Transverse colon (tissue), 4 donors: ENCODE measurements at places on chromosomes 6 and 20. TPM values are rescaled to one million over a fixed set of nuclear protein-coding genes. Genes with fewer than 3 reads are reported as not detected.

Gene EPHA7
- total RNA-seq, result 22.8 TPM

- no peaks in the 10 kb centered on the region for H3K4me1 ChIP-seq
- no peaks in the 10 kb centered on the region for H3K27me3 ChIP-seq
- no peak for DNase-seq
These were observed 139.8 kb upstream of the BACH2 start for GRCh38 chr6:90436403-90436802.

DNA sequence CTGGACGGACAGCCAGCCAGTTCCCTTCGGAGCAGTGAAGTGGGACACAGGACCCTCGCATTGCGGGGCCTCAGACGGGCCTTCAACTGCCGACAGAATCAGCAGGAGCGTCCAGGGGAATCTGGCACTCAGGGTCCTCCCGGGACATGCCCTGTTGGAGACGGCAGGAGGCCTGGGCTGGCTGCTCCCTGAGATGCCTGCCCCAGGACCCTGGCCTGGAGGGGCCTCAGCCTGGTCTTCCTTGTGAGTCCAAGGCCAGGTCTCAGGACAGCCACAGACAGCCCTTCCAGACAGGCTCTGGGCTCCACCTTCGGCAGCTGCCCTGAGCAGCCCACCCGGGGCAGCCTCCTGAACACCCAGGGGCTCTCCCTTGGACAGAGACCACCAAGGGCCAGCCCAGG, 14.6 kb upstream of the HELZ2 start:
- no peaks in the 10 kb centered on the region for H3K27me3 ChIP-seq

DNA sequence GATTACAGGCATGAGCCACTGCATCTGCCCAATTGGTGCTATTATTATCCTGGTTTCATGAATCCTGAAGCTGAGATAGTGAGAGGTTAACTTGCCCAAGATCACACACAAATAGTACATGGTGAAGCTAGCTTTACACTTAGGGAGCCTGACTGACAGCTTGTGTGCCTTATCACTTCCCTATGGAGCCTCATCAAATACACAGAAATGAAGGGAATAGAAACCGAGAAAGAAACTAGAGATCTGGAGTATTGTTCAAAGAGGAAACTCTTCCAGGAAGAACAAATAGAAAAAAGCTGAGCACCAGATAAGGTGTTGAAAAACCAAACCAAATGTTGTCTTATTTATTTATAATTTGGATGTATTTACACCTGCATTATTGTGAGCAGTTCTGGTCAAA, 155.0 kb upstream of the CITED2 start:
- peaks cover 22% of the 10 kb centered on the region for H3K4me1 ChIP-seq
- no peaks in the 10 kb centered on the region for H3K27me3 ChIP-seq
- H3K4me3 ChIP-seq, result no peak overlapping the region
- no peaks in the 10 kb centered on the region for H3K36me3 ChIP-seq

DNA sequence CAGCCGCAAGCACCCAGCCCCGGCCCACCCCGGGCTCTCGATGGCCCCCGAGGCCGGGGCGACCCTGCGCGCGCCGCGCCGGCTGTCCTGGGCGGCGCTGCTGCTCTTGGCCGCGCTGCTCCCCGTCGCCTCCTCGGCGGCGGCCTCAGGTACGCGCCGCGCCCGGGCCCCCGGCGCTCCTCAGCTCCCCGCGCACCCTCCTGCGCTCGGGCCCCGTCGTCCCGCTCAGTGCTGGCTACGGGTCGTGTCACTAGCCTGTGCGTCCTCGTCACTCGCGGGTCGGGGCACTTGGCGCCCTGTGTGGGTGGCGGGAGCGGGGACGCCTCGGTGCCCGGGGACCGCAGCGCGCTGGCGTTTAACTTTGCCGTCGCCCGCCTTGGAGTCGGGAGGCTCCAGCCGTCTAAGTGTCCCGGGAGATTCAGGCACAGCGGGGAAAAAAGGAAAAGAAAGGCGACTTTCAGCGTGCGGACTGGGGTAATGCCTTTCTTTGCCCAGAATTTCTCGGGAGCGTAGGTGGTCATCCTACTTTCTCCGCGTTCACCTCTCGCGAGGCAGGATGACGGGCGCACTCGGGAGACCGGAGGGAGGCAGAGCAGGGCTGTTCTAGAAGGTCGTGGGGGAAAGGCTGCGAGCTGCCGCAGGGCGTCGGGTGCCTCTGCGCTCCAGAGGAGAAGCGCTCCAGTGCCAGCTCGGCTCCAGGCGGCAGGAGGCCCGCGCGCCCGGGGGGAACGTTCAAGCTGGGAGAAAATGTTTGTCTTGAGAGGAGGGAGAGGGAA, 545 bp downstream of the FNDC1 start:
- no peaks in the 10 kb centered on the region for H3K36me3 ChIP-seq
- peaks cover 92% of the 10 kb centered on the region for H3K27me3 ChIP-seq
- peaks cover 9% of the 10 kb centered on the region for H3K4me1 ChIP-seq
- peak overlapping the region; percentile 18 for H3K4me3 ChIP-seq

DNA sequence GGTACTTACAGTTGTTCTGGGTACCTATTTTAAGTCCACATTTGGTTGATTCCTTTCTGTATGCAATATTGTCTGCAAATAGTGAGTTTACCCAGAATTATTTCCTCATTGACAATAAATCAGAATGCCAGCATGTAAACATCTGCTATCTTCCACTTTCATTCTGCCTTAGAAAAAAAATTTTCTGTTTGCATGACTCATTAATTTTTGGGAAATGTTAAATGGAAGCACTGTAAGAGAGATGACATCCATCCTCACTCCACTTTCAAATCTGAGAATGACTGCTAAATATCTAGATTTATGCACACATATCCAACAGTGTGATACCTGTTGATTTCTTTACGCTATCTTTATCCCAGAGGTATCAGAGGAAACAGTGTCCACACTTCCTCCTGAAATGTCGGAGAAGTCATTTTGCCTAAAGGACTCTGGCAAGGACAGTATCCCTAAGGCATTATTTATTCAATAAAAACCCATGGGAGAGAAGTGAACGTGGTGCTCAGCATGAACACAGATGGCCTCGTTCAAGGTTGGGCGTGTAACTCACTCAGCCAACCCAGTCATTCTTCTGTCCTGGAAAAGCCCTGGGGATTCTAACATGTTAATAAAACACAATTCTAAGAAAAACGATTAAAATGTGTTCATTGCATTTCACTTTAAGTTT, 780.9 kb downstream of the QKI start:
- no peak overlapping the region for H3K27ac ChIP-seq
- no peak overlapping the region for H3K4me3 ChIP-seq
- H3K4me1 ChIP-seq, result no peaks in the 10 kb centered on the region
- no peaks in the 10 kb centered on the region for H3K27me3 ChIP-seq
- no peaks in the 10 kb centered on the region for H3K36me3 ChIP-seq
- DNase-seq, result no peak

DNA sequence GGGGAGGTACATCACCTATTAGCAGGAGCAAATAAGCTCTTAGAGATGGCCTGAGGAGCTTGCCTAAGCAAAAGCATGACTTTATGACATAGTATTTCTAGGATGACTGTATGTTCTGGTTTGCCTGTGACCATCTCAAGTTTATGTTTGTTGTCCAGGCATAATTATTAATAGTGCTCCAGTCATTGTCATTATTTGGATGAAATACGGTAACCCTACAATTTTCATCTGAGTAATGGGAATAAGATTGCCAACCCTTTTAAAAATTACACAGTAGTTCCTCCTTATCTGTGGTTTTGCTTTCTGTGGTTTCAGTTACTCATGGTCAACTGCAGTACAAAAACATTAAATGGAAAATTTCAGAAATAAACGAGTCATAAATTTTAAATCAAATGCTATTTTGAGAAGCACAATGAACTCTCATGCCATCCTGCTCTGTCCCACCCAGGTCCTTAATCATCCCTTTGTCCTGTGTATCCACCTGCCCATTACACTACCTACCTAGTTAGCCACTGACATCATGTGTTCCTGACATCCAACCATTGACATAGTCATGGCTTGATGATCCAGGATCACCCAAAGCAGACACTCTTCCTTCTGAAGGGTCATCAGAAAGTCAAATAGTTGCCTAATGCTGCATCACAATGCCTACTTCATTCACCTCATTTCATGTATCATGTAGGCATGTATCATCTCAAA, 27.0 kb upstream of the TFB1M start:
- no peak overlapping the region for H3K4me3 ChIP-seq
- H3K27me3 ChIP-seq, result no peaks in the 10 kb centered on the region
- no peak overlapping the region for H3K27ac ChIP-seq
- no peak for DNase-seq
- no peaks in the 10 kb centered on the region for H3K4me1 ChIP-seq

DNA sequence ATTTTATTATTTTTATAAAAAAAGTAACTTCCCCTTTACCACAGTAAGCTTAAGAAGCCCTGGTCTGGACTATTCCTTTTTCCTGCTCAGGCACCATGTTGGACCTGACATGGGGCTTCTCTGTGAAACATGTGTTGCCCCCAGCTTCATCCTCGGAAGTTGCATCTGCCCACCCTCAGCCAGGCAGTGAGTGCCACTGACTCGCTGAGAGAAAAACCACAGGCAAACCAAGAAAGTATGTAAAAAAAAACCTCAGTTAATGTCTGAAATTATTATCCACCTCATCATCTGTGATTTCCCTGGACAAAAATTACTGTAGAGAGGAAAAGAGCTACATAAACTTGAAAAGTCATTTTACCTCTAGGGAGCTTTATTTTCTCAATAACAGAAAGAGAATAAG, 109.9 kb upstream of the MCHR2 start:
- H3K27ac ChIP-seq, result no peak overlapping the region
- H3K4me1 ChIP-seq, result no peaks in the 10 kb centered on the region
- DNase-seq, result no peak
- H3K4me3 ChIP-seq, result no peak overlapping the region
- no peaks in the 10 kb centered on the region for H3K36me3 ChIP-seq

DNA sequence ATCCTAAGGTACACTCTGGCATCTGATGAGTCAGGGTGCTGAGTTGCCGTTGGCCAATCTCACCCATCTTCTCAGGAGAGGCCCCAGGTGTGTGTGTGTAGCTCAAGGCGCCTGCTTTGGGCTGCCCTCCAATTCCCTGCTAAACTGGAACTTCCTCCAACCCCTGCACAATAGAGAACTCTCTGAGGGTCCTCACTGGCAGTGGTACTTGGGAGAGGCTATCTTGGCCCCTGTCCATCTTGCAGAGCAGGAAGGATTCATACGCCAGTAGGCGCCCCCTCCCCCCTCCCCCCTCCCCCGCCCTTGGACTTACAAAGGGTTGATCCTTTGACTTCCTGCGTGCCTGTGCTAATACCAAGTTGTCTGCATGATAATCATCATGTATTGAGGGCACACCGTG, 173.6 kb downstream of the SASH1 start:
- no peak overlapping the region for H3K4me3 ChIP-seq
- DNase-seq, result no peak
- H3K27ac ChIP-seq, result no peak overlapping the region
- peaks cover 7% of the 10 kb centered on the region for H3K4me1 ChIP-seq

DNA sequence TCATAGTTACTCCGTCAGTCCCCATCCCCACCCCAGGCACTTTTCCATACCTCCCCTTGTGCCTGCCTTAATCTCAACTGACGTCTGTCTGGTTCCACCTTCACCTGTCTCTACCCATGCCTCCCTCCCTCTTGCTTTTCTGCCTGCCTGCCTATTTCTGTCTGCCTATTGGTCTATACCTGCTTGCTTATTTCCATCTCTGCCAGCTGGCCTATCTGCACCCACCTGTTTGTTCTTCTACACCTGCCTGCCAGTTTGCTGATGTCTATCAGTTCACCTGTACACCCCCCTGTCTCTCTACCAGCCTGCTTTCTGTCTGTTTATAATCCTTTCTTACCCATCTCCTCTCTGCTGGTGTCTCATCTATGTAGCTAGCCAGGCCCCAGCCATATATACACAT, 87.5 kb downstream of the RALGAPA2 start:
- no peaks in the 10 kb centered on the region for H3K4me1 ChIP-seq
- no peak overlapping the region for H3K4me3 ChIP-seq

DNA sequence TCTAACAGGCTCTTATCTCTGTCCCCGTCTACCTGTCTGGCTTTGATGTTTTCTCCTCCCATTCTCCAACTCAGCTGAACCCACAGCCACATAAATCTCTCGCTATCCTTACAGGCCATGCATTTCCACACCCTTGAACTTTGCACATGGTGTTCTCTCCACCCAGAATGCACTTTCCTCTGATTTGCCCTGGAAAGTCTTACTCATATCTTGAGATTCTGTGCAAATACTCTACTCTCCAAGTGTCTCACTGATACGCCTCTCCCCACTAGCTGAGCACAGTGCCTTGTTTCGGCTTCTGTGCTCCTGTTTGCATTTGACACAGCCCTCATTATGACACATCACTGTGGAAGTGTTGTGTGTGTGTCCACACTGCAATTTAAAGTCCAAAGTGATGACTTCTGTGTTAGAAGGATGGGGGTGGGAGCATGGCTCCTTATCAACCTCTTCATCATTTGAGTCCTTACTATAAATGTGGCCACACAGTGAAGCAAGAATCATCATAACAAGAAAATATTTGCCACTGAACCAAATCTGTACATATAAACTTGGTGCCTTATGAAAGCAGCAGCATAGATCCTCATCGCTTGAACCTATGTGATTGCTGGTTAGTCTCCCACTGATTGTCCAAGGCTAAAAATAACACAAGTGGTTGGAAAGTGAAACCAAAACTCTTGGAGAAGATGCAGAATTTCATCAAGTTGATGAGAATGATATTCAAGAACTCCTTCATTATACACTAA, 5.5 kb upstream of the PRELID3B start:
- no peaks in the 10 kb centered on the region for H3K27me3 ChIP-seq
- H3K4me3 ChIP-seq, result no peak overlapping the region
- H3K36me3 ChIP-seq, result no peaks in the 10 kb centered on the region
- peak; percentile 63 for DNase-seq
- peaks cover 7% of the 10 kb centered on the region for H3K4me1 ChIP-seq

DNA sequence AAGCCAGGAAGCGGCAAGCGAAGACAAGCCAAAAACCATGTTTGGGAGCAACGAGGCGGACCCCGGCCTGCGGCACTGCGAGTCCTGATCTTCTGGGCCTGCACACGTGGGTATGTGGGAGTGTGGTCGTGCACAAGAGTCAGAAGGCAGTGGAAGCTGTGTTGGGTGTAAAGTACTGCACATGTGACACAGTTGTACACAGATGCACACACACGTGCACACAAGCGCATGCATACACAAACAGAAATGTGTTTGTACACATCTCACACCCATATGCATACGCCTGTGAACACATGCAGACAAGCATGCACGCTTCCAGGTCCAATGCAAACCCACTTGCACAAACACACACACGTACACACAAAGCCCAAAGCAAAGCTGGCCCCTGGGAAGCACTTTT, 52.6 kb upstream of the SLCO4A1 start:
- no peaks in the 10 kb centered on the region for H3K36me3 ChIP-seq
- peaks cover 63% of the 10 kb centered on the region for H3K27me3 ChIP-seq
- H3K4me1 ChIP-seq, result no peaks in the 10 kb centered on the region
- no peak overlapping the region for H3K4me3 ChIP-seq
- H3K27ac ChIP-seq, result no peak overlapping the region

GRCh38 chr6:39594285-39594684, 130.9 kb downstream of the KIF6 start:
- H3K4me1 ChIP-seq, result no peaks in the 10 kb centered on the region
- H3K4me3 ChIP-seq, result no peak overlapping the region
- DNase-seq, result no peak
- H3K36me3 ChIP-seq, result no peaks in the 10 kb centered on the region
- no peaks in the 10 kb centered on the region for H3K27me3 ChIP-seq
- H3K27ac ChIP-seq, result no peak overlapping the region

- H3K4me1 ChIP-seq, result no peaks in the 10 kb centered on the region
- no peak overlapping the region for H3K4me3 ChIP-seq
- no peak overlapping the region for H3K27ac ChIP-seq
- no peaks in the 10 kb centered on the region for H3K27me3 ChIP-seq
- H3K36me3 ChIP-seq, result no peaks in the 10 kb centered on the region
- DNase-seq, result no peak
These were observed 25.8 kb downstream of the SDHAF4 start for GRCh38 chr6:70592391-70593117.
